ENCODE measurements at places on chromosomes 7 and 10.

- DNase-seq: no peak
Observed at GRCh38 chr7:94436700-94437099, 42.0 kb downstream of the COL1A2 start.

GRCh38 chr10:85459906-85460305 is 906.7 kb downstream of the GRID1 start:
- no peak for DNase-seq

- no peak for DNase-seq
Observed at GRCh38 chr7:143129477-143129876, 2.4 kb upstream of the PIP start.

GRCh38 chr10:63751836-63752235 is 230.6 kb downstream of the REEP3 start:
- DNase-seq: no peak

GRCh38 chr7:138163800-138164199 is 87.5 kb downstream of the AKR1D1 start:
- DNase-seq: no peak

DNA sequence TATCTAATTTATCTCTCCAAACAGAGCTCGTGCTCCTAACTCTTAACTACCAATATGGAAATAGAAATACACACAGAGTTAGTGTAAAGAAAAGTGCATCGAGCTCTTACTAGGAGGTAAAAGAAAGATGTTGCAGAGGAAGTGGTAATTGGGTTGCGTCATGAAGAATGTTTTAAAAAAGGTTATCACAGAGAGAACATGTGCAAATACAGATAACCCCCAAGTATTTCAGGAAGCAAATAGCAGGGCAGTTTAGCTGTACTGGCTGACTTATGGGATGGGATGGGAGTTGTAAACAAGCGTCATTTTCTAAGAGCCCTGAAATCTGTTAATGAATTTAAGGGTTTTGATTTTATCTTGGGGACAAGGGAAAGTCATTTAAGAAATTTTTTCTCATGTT is 153.9 kb downstream of the AGMO start:
- DNase-seq: no peak

DNA sequence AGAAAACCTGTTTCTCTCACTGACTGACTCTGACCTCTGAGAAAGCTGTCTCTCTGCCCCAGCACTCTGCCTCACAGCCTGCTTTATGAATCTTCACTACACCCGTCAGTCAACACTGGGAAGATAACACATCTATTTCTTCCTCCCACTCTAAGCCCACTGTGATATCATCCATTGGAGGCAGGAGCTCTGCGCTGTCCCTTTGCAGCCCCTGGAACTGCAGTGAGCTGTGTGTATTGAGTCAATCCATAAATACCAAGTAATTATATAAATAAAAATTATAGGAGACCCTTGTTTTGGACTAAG is 17.2 kb upstream of the FXYD4 start:
- no peak for DNase-seq

DNA sequence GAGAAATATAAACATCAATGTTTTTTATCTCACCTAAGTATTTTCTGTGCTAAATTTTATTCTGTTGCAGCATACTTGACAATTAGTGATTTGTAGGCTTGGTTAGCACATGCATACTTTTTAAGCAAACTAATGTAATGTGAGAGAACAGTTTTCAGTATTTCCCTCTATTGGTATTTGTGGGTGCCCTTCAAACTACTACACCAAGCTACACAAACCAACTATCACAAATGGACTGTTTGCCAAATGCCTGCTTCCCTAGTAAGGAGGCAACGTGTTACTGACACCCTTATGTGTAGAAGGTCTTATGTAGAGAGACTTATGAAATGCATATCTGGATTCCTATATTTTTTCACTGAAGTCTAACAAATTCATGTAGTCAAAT is 98.4 kb upstream of the FZD1 start:
- DNase-seq: no peak

GRCh38 chr7:20491284-20491683 is 124.2 kb upstream of the ABCB5 start:
- no peak for DNase-seq

- DNase-seq: peak; percentile 25
Observed at GRCh38 chr10:28326516-28327490, 23.9 kb upstream of the MPP7 start.

DNA sequence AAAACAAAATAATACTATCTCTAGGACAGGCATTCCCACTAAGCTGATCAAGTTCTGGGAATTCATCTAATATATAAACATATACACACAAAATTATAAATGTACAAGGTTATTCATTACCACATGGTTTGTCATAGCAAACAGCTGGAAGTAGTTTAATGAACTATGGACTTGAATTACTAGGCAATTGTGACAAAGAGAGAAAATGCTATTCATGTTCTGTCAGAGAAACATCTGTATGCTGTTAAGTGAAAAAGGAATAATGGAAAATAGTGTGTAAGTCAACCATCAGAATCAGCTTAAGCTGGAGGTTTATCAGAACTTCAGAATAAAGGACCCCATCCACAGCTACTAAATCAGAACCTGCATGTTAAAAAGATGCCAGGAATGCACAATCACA is 2.8 kb downstream of the ZNF248 start:
- no peak for DNase-seq

- DNase-seq: peak; percentile 61
Observed at GRCh38 chr7:34061149-34061548, 155.8 kb downstream of the BMPER start.

- no peak for DNase-seq
Observed at GRCh38 chr10:89894051-89894450, 192.7 kb downstream of the KIF20B start.

- DNase-seq: no peak
Observed at GRCh38 chr7:109498131-109498530, 928.5 kb downstream of the DNAJB9 start.

Measured in HT1080 (cell line).